Tibial artery (tissue), 4 donors: ENCODE measurements at places on chromosomes 12 and 14.

DNA sequence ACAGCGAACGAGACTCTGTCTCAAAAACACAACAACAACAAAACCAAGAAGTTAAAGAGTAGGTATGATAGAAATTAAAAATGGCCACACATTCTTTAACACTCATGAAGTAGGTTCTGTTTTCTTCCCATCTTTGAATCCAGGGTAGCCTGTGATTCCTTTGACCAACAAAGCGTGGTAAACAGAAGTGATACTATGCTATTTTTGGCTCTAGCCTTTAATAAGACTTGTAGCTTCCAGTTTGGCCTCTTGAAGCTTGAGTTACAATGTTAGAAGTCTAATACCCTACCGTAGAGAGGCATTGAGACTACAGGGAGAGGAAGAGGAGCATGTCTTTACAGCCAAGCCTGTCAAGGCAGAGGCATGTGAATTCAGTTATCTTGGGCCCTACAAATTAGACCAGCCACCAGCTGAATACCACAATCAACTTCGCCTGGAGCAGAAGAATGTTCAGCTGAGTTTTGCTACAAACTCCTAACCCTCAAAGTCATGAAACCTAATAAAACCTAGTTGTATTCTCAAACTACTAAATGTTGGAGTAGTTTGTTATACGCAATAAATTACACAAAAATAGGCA, 4.9 kb upstream of the NEMF start:
- no peak for DNase-seq

DNA sequence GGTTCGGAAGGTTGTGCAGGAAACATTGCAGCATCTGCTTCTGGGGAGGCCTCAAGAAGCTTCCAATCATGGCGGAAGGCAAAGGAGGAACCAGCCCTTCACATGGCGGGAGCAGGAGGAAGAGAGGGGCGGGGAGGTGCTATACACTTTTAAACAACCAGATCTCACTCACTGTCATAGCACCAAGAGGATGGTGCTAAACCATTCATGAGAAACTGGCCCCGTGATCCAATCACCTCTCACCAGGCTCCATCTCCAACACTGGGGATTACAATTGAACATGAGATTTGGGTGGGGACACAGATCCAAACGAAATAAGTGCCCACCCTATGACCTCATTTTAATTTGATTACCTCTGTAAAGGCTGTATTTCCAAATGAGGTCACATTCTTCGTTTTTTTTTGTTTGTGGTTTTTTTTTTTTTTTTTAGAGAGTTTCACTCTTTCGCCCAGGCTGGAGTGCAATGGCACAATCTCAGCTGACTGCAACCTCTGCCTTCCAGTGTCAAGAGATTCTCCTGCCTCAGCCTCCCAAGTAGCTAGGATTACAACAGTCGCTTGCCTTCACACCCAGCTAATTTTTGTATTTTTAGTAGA, 11.4 kb upstream of the ORAI1 start:
- DNase-seq = no peak

GRCh38 chr14:20490563-20490962, 14.8 kb upstream of the RNASE10 start:
- no peak for DNase-seq

DNA sequence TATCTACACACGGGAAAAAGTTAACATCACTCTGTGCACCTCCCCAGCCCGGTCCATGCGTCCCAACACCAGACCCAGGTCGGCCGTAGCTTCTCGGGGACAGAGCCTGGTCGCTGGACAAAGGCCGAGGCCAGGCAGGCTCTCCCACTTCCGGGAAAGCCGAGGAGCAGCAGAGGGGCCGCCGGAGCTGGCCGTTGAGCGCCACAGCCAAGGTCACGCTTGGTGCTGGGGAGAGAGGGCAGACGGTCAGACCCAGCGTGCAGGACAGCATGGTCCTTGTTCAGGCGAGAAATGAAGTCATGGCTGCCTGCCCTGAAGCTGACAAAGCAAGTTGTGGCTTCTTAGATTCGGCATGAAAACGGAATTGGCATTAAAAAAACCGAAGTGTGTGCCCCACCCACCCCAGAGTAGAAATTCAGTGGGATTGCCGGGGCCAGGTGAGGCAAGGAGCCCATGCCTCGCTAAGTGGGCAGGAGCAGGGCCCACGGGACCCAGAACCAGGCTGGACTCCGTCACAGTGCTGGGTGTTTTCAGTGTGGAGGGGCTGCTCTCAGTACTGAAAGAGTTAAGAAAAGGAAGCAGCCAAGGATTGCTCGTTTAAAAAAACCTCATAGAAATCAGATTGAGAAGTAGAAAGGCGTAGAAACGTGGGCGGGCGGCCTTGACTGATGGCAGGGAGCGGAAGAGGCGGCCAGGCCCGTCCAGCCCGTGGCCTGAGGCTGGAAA, 4.3 kb downstream of the ARL6IP4 start:
- DNase-seq = no peak

DNA sequence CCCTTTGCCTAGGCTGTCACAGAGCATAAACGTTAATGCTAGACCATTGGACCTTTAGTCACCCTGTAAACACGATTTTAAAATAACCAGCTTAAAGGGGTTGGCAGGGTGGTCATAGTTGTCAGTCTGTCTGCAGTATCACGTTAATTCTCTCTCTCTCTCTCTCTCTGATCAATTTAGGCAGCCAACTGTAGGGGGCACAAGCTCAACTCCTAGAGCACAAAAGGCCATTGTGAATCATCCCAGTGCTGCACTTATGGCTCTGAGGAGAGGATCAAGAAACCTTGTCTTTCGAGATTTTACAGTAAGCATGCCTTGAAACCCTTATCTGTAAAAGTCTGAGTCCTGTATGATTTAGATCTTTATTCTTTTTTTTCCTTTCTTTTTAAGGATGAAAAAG, 97.1 kb downstream of the SCAF11 start:
- DNase-seq = no peak

DNA sequence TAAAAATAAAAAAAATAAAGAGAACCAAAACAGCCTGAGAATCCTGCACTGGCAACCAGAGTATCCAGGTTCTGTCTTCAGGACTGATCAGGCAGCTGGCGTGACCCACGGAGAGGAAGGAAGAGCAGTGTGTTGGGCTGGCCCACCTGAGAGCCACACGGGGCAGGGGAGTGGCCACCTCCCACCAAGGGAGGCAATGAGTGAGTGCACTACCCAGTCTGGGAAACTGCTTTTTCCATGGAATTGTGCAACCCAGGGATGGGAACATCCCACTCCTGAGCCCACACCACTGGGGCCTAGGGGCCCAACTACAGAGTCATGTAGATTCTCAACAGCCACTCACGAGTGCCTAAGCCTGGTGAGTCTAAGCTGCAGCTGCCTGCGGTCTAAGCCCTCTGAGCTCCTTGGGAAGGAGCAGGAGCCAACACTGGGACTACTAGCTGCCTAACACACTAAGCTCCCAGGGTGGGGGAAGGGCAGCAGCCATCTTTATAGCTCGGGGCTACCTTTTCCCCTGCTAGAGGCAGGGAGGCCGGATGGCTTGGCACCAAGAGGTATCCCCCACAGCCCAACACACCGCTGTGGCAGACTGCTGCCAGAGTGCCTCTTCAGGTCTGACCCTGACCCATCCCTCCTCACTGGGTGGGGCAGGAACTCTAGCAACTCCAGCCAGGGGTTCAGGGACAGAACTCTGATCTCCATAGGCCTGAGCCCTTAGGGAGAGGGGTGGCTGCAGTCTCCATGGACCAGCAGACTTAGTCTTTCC, 610.9 kb downstream of the RERGL start:
- no peak for DNase-seq

GRCh38 chr14:90676912-90677311, 139.3 kb downstream of the TTC7B start:
- DNase-seq = no peak

DNA sequence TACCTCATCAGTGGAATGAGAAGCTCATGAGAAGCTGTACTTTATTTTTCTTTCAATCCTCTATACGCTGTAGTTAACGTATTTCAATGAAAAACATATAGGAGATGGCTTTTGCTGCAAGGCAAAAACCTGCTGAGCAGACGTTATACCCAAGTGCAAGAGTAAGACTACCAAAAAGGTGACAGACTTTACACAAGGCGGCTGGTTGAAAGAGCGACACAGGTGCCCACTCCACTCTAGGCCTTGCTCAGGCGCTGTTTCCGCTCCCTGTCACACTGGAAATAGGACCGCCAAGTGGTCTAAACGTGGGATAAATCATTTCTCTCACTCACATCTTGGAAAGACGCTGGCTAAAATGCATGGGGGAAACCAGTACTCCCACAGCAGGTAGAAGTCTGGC, 54.5 kb downstream of the PPP2R5C start:
- DNase-seq = no peak

DNA sequence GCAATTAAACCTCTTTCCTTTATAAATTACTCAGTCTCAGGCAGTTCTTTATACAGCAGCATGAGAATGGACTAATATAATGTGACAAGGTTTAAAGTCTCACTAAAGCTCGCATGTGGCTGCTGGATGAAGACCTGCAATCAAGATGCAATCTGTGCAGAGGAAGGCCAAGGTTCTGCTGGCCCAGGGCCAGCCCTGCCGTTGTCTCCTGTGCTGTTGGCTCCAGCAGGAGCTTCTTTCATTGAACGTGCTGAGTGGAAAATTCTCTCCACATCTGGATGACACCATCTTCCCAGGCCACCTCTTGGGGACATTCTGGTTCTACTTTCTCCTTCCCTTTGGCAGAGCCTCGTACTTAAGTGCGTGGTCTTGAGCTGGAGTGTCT, 742.2 kb downstream of the VRK1 start:
- no peak for DNase-seq

DNA sequence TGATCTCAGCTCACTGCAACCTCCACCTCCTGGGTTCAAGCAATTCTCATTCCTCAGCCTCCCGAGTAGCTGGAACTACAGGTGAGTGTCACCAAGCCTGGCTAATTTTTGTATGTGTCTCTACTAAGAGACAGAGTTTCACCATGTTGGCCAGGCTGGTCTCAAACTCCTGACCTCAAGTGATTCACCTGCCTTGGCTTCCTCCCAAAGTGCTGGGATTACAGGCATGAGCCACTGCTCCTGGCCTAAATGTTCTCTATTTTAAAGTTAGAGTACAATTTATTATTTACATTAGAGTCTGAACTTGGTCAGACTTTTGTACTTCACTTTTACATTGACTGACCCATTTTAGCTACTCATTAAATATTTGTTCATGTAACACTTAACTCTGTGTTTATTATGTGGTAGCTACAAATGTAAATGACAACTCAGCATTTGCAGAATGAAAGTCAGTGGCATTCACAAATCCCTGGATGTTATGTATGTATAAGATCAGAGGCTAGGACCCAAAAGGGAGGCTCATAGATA, 409.6 kb downstream of the APAF1 start:
- no peak for DNase-seq

GRCh38 chr12:106133136-106134087, 5.3 kb downstream of the NUAK1 start:
- DNase-seq = no peak

GRCh38 chr14:102164965-102165364, 25.3 kb downstream of the WDR20 start:
- DNase-seq = no peak

- DNase-seq = no peak
Observed at GRCh38 chr12:14614704-14615121, 47.0 kb upstream of the PLBD1 start.

DNA sequence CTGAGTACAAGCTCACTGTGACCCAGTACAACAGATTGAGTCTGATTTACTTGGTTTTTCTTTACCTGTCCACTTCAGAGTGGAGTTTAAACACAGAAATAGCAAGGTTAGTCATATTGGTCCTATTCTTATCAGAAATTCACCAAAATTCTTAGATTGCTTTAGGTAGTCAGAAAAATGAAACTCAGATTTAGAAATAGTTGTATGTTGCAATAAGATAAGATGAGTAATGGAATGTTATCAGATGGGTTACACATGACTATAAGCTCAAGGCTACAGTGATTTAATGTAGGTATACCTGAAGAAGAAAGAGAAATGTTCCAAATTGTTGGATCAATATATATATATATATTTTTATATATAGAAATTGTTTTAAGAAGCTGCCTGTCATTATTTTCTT, 524.1 kb downstream of the LRFN5 start:
- no peak for DNase-seq
